ENCODE measurements at places on chromosomes 5 and 9. TPM values are rescaled to one million over a fixed set of nuclear protein-coding genes. Genes with fewer than 3 reads are reported as not detected.

DNA sequence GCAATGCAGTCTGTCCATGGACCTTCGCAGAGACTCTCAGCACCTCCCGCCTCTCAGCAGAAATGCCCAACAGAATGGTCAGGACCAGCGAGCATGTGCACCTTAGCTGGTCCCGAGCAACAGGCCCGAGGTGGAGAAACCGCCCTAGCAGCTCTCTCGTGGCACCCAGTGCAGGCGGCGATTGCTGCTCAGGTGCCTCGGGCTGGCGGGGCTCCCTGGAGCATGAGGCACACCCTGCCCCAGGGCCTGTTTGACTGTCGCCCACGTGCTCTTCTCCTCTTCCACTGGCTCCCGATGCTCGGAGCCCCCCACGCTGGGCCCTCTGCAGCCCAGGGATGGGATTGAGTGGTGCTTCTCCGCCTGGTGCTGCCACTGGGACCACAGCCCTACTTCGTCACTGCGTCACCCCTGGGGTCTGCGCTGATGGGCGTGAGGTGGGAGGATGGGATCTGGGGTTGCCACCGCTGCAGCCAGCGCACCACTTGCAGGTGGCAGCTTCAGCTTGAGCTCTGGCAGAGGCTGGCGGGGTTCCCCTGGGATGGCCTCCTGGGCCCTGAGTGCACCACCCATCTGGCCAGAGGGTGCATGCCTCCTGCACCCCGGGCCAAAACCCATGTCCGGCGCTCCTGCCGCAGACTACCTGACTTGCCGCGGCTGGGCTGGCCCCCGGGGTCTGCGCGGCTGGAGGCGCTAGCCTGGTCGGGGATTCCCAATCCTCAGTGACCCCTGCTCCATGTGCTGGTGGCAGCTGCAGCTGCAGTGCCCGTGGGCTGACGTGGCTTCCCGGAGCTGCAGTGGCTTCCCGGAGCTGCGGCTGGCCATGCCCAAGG lies 244.2 kb downstream of the FOXD4L6 start:
- DNase-seq = no peak

DNA sequence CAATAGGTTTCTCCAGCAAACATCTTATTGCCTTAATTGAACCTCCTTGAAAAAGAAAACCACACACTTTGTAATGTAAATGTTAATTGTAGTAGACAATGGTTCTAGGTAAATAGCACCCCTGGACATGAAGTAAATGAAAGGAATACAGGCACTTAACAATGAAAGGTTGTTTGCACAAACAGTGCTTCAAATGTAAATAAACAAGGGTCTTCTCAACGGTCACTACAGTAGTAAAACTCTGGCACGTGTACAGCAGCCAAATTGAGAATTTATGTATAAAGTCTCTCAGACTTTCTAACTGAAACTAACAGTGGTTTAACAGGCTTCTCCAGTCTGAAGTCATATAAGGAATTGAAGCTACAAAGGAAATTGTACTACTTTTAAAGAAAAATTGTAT lies 218.3 kb downstream of the MEF2C start:
- DNase-seq = no peak

DNA sequence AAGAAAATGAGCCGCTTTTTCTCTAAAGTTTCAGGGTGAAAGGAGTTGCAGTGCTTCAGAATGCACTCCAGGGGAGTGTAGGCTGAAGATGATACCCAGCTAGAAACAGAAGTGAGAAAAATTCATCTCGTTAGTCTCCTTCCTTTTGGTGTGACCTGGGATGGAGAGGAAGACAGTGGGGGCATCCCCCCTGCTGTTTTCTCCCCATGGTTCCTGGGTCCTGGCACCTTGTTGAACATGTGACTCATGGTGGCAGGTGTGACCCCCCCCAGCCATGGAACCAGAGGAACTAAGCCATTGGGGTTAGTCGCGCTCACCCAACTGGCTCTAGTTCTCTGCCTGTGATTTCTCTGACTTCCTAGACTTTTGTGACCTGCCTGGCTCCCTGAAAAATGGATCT lies 424.6 kb downstream of the CSNK1G3 start:
- no peak for DNase-seq

GRCh38 chr5:127088251-127088650 lies 14.9 kb upstream of the C5orf63 start:
- no peak for DNase-seq

GRCh38 chr9:6237267-6237666 lies 21.7 kb downstream of the IL33 start:
- no peak for DNase-seq

DNA sequence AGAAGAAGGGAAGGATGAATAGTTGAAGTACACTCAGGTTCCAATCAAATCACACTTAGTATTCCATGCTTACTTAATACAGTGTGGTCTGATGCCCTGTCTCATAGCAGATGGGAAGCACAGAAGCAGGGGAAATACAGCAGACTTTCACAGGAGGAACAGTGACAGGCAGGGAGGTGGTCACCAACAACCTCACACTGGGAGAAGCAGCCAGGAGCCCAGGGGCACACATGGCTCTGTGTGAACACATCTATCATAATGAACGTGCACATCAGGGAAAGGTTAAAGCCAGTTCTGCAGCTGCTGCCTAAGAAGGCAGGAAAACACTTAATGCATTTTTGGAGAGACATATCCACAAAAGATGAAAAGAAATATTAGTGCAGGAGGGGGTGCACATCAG lies 312.3 kb downstream of the MED10 start:
- no peak for DNase-seq

GRCh38 chr9:79581794-79582193 lies 10.0 kb downstream of the TLE4 start:
- no peak for DNase-seq

DNA sequence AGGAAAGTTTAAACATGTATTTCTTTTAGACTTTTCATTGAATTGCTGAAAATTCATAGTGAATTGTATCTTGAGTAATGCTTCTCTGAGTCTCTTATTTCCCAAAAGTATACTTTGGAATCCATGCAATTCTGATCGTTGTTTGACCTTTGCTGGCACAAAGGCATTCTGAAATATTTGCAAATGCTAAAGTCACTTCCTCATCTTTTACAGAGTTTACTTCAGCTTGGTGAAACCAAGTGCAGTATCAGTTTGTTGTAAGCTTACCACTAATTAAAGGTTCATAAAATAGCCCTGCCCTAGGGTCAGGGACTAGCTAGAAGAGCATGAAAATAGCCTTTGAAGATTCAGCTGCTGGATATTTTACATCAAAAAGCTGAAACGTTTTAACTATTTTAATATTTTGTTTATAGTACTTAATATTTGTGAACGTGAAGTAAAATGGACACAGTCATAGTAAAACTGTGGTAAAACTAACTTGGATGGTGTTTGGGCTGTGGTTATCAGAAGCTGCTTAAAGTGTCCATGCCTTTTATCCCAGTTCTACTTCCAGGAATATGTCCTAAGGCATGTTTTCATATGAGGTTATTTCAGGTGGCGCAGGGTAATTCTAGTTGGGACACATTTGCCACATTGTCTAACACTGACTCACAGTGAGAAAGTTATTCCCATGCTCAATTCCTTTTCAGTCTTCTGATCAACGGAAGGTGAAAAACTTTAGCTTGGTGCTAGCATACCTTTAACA lies 45.3 kb downstream of the SLC22A5 start:
- DNase-seq = peak; percentile 67

DNA sequence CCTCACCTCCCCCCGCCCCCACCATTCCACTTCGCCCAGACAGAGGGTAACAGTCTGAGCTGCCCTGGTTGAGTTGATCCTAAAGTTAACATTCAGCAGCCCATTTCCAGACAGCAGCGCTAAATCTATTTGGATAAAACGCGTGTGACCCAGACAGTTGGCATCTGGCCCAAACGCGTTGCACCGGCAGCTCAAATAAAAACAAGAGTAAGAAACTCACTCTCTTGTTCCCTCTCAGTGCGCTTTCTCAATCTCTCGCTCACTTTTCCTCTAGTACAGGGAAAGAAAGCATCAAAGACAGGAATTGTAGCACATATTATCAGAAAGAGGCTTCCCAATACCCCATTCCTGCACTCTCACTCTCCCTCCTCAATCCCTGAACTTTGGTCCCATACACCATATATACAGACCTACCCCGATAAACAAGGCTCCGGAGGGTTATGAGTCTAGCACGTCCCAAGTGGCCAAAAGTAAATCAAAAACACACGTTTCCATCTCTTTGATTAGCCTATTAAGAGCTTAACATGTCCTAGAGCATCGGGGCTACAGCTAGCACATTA lies 1.3 kb downstream of the ADAMTS6 start:
- DNase-seq = no peak

DNA sequence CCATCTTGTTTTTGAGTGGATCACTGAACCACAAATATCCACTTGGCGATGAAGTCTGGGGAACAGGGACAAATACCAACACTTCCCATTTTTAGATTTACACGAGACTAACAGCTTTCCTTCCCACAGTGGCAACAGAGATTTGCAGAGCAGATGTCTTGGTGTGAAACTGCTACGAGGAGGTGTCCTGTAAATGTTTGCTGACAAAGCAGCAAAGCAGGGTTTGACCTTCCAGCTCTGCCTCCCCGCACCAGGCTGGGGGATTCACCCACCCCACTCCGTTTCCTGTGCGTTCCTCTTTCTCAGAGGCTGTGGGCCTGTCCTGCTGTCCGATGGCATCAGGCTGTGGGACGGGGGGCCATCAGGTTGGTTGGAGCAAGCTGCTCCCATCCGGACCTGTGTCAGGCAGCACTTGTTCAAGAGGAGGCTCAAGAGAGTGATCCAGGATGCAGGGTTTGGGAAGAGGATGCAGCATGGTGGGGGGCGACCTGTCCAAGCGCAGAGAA lies 693 bp upstream of the RGS3 start:
- DNase-seq = no peak

- DNase-seq = no peak
Observed at GRCh38 chr9:79570448-79571308, 1.1 kb upstream of the TLE4 start.

- DNase-seq = no peak
Observed at GRCh38 chr5:154761046-154761736, 6.0 kb downstream of the LARP1 start.

GRCh38 chr5:109990723-109991359 lies 301.1 kb downstream of the MAN2A1 start:
- DNase-seq = no peak

DNA sequence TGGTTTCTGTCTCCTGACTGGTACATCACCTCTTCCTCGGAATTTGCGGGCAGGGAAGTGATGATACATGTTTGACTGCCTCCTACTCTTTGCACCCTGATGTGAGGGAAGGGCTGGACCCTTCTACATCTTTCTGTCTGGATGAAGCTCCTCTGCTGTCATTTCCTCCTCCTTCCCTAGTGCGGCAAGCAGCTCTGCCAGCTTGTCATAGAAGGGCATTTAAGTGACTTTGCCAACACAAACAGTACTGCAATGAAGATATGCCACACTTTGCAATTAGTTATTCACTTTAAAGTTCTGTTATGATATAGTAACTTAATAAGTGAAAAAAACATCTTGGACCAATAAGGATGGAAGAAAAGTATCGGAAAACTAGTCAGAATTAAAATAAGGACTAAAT lies 48.5 kb upstream of the ABL1 start:
- no peak for DNase-seq

DNA sequence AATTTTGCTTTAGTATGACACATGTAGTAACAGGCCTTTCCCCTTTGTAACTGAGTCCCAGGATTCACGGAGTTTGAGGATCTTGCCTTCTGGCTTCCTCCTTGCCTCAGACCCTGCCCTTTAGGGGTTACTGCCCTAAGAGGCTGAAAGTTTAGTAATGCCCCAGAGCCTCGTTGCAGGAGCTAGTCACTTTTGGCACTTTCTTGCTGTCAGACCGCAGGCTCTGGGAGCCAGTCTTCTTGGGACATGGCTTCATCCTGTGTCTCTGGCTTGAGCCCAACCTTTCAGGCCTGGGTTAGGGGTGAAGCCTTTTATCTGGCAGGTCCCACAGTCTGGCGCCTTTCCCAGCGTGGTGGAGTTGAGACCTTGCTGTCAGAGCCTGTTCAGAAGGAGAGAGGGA lies 185.6 kb upstream of the DMRT1 start:
- DNase-seq = no peak

GRCh38 chr5:39500551-39501175 lies 75.9 kb upstream of the DAB2 start:
- DNase-seq = no peak

DNA sequence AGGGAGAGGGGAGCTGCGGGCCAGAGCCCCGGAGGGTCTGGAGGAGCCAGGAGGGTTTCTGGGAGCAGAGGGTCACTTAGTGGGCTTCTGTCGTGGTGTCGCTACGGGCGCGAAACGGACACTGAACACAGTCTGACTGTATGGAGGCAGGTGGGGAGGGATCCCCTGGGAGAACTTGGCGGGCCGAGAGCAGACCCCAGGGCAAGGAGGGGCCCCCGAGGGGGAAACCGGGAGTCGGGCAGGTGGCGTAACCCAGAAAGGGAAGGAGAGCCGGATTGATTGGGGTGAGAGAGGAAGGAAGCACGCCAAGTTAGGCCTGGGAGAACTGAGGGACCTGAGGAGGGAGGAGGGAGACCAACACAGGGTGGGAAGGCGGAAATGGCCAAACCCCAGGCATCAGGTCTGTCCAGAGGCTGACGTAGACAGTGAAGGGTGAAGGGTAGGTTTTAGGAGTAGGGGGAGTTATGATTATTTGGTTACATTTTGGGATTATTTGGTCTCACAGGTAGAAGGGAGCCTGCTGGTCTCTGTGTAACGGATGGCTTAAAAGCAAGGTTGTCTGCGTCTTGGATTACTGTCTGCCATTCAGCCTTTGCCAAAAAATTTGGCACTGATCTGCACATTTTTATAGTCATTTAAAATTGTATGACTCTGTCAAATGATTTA lies 3.3 kb upstream of the MSMP start:
- peak; percentile 38 for DNase-seq

- DNase-seq = no peak
Observed at GRCh38 chr5:9401786-9402472, 143.9 kb downstream of the SEMA5A start.

- peak; percentile 24 for DNase-seq
Observed at GRCh38 chr5:115626445-115626823, 598 bp upstream of the TMED7 start.

- DNase-seq = no peak
Observed at GRCh38 chr9:36928670-36929349, 105.3 kb downstream of the PAX5 start.

GRCh38 chr9:757246-757881 lies 84.1 kb upstream of the DMRT1 start:
- DNase-seq = peak; percentile 24

- no peak for DNase-seq
Observed at GRCh38 chr5:79849061-79849460, 142.0 kb downstream of the MTX3 start.

GRCh38 chr5:96433066-96433447 lies at the start of gene PCSK1:
Gene PCSK1, minus strand, starts transcription at chr5:96433248. Its CDS starts 206 bp downstream, at chr5:96433042.
- DNase-seq = no peak

The LVRN gene
- total RNA-seq = 1.9 TPM

The HTR1A gene
- not detected for total RNA-seq

The BTNL3 gene
- total RNA-seq = not detected

The NELFB gene
- total RNA-seq = 86.4 TPM

The FOXD1 gene
- total RNA-seq = 26.8 TPM

The ORM1 gene
- total RNA-seq = 5.6 TPM

The NLN gene
- 67.6 TPM for total RNA-seq

The WDR38 gene
- total RNA-seq = not detected

The LIFR gene
- 10.6 TPM for total RNA-seq

The CCIN gene
- 0.20 TPM for total RNA-seq

The PCDHGB2 gene
- total RNA-seq = 0.34 TPM
